Kidney (tissue), 22 donors: ENCODE measurements at places on chromosomes 6 and 20. TPM values are rescaled to one million over a fixed set of nuclear protein-coding genes. Genes with fewer than 3 reads are reported as not detected.

PLCB4 gene
- 17.7 TPM for total RNA-seq

C6orf132 gene
- total RNA-seq = 42.7 TPM

PBOV1 gene
- total RNA-seq = not detected

- no peaks in the 10 kb centered on the region for H3K27me3 ChIP-seq
- no peak overlapping the region for H3K27ac ChIP-seq
- DNase-seq = no peak
Measured at GRCh38 chr6:150549674-150550101, 50.0 kb upstream of the PLEKHG1 start.

DNA sequence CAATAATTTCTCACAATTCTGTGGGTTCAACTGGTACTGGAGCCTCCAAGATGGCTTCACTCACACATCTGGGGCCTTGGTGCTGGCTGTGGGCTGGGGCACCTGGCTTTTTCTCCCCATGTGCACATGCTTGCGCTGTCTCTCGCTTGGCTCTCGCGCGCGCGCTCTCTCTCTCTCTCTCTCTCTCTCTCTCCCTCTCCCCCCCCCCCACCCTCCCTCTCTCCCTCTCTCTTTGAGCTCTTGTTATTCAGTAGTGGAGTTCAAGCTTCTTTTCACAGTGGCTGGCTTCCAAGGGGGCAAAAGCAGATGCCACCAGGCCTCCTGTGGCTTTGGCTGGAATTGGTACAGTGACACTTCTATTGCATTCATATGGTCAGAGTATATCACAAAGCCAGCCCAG, 10.8 kb upstream of the TBCC start:
- no peak overlapping the region for H3K27ac ChIP-seq
- H3K4me1 ChIP-seq = no peaks in the 10 kb centered on the region
- no peaks in the 10 kb centered on the region for H3K36me3 ChIP-seq
- no peak for DNase-seq
- H3K4me3 ChIP-seq = no peak overlapping the region

- no peak overlapping the region for H3K4me3 ChIP-seq
- H3K4me1 ChIP-seq = no peaks in the 10 kb centered on the region
- DNase-seq = no peak
- no peak overlapping the region for H3K27ac ChIP-seq
- no peaks in the 10 kb centered on the region for H3K36me3 ChIP-seq
- H3K27me3 ChIP-seq = no peaks in the 10 kb centered on the region
Measured at GRCh38 chr6:114068116-114068515, 97.2 kb upstream of the HDAC2 start.

- no peaks in the 10 kb centered on the region for H3K36me3 ChIP-seq
- no peaks in the 10 kb centered on the region for H3K4me1 ChIP-seq
- H3K27ac ChIP-seq = peak overlapping the region; percentile 93
- H3K27me3 ChIP-seq = no peaks in the 10 kb centered on the region
- DNase-seq = no peak
Measured at GRCh38 chr6:107460083-107460631, 793 bp upstream of the PDSS2 start.

DNA sequence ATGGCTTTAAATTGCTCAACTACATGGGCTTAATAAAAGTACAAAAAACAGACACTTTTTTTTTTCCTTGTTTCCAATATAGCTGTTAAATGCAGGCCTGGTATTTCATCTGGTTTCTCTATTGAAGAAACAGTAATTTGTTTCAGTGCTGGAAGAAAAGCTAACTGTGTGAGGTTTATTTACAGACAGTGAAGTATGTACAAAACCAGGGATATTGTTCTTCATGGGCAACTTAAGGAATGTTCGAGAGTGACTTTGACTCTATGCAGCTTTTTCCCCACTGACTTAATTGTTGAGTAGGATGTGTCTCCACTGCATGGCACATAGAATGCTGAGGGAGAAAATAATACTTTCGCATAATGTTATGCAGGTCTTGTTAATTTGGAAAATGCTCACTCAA, 31.0 kb upstream of the PRL start:
- no peaks in the 10 kb centered on the region for H3K27me3 ChIP-seq
- no peak overlapping the region for H3K27ac ChIP-seq
- H3K36me3 ChIP-seq = no peaks in the 10 kb centered on the region
- no peak overlapping the region for H3K4me3 ChIP-seq
